ENCODE measurements at places on chromosomes 16 and 17. TPM values are rescaled to one million over a fixed set of nuclear protein-coding genes. Genes with fewer than 3 reads are reported as not detected.
A peak's percentile ranks its signal among the peaks of the same experiment; 100 is the strongest.

CSH2 gene
- total RNA-seq: not detected

GRCh38 chr16:20897922-20898321, 2.2 kb downstream of the DCUN1D3 start:
- H3K27me3 ChIP-seq: no peaks in the 10 kb centered on the region
- H3K4me1 ChIP-seq: peaks cover 27% of the 10 kb centered on the region
- peaks cover 51% of the 10 kb centered on the region for H3K36me3 ChIP-seq
- peak overlapping the region; percentile 70 for H3K4me3 ChIP-seq

DNA sequence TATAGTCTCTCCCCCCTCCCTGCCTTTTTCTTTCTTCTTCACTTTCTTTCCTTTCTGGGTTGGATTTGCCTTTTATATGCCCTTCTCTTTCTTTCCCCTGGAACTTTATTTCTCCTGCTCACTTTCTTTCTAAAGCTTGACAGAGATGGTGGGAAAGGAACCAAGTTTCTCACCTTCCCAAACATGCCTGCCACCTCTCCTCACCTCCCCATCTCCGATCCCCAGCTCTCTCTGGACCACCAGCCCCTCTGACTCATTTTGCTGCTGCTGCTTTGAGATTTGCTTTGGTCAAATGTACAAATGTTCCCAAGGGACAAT, 6.7 kb upstream of the LHX1 start:
- H3K36me3 ChIP-seq: no peaks in the 10 kb centered on the region
- peaks cover 54% of the 10 kb centered on the region for H3K4me1 ChIP-seq
- DNase-seq: no peak

DNA sequence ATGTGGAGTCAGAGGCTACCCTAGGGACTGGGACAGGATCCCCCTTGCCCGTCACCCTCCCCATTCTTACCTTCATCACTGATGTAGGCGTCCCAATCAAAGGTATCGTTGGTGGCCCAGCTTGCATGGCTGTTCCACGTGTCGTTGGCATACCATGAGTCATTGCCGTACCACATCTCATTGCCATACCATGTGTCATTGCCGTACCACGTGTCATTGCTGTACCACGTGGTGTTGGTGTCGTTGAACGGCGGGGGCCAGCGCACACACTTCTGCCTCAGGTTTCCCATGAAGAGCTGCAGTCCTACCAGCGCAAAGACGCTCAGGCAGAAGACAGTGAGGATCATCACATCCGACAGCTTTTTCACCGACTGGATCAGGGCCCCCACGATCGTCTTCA, 4.8 kb downstream of the SCN4A start:
- no peak overlapping the region for H3K4me3 ChIP-seq
- no peak for DNase-seq
- H3K4me1 ChIP-seq: peaks cover 6% of the 10 kb centered on the region
- no peaks in the 10 kb centered on the region for H3K36me3 ChIP-seq

GRCh38 chr17:32927201-32927723, 691 bp upstream of the TMEM98 start:
- DNase-seq: no peak
- H3K4me1 ChIP-seq: peaks cover 6% of the 10 kb centered on the region
- H3K4me3 ChIP-seq: peak overlapping the region; percentile 75
- no peaks in the 10 kb centered on the region for H3K36me3 ChIP-seq
- H3K27me3 ChIP-seq: peaks cover 10% of the 10 kb centered on the region

- H3K27me3 ChIP-seq: no peaks in the 10 kb centered on the region
- H3K4me1 ChIP-seq: no peaks in the 10 kb centered on the region
- H3K27ac ChIP-seq: no peak overlapping the region
- no peak for DNase-seq
- H3K36me3 ChIP-seq: no peaks in the 10 kb centered on the region
Observed at GRCh38 chr17:20122254-20122879, 113.2 kb downstream of the SPECC1 start.

- H3K4me1 ChIP-seq: no peaks in the 10 kb centered on the region
- H3K36me3 ChIP-seq: no peaks in the 10 kb centered on the region
- DNase-seq: no peak
- no peak overlapping the region for H3K4me3 ChIP-seq
Observed at GRCh38 chr16:68346892-68347480, 36.2 kb downstream of the PRMT7 start.

GRCh38 chr17:28861393-28862203, 6.8 kb downstream of the ERAL1 start:
- H3K36me3 ChIP-seq: peaks cover 48% of the 10 kb centered on the region
- DNase-seq: no peak
- peaks cover 9% of the 10 kb centered on the region for H3K4me1 ChIP-seq
- H3K27ac ChIP-seq: no peak overlapping the region
- no peaks in the 10 kb centered on the region for H3K27me3 ChIP-seq
- no peak overlapping the region for H3K4me3 ChIP-seq

DNA sequence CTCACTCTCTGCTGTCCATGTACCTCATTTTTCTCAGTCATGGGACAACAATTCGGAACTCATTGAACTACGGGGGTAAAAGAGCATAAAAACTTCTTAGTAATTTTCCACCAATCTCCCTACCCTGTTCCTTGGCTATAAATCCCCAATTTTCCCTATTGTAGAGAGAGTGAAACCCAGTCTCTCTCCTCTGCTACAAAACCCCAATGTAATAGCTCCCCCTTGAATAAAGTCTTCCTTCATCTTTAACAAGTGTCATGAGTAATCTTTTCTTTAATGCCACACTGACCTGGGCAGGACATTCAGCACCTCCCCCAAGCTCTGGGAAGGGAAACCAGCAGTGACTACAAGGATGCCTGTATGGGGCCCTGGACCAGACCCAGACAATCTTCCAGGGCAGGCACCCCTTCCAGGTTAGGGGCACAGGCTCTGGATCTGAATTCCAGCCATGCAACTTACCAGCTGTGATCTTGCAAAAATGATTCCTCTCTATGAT, 10.2 kb upstream of the EIF1 start:
- no peak for DNase-seq
- no peaks in the 10 kb centered on the region for H3K27me3 ChIP-seq
- peaks cover 63% of the 10 kb centered on the region for H3K4me1 ChIP-seq
- peak overlapping the region; percentile 70 for H3K4me3 ChIP-seq
- no peaks in the 10 kb centered on the region for H3K36me3 ChIP-seq

- no peaks in the 10 kb centered on the region for H3K4me1 ChIP-seq
- H3K4me3 ChIP-seq: no peak within 1 kb of the TSS
- H3K36me3 ChIP-seq: no peaks in the 10 kb centered on the region
- no peaks in the 10 kb centered on the region for H3K27me3 ChIP-seq
Observed at GRCh38 chr17:29246628-29247027, at the start of gene CRYBA1. CRYBA1 (plus strand) TSS chr17:29246859; CDS start chr17:29246864, 5 bp downstream.

GRCh38 chr17:77318021-77318420, 177.3 kb downstream of the SEC14L1 start:
- peak; percentile 57 for DNase-seq
- no peak overlapping the region for H3K4me3 ChIP-seq
- no peaks in the 10 kb centered on the region for H3K36me3 ChIP-seq

DNA sequence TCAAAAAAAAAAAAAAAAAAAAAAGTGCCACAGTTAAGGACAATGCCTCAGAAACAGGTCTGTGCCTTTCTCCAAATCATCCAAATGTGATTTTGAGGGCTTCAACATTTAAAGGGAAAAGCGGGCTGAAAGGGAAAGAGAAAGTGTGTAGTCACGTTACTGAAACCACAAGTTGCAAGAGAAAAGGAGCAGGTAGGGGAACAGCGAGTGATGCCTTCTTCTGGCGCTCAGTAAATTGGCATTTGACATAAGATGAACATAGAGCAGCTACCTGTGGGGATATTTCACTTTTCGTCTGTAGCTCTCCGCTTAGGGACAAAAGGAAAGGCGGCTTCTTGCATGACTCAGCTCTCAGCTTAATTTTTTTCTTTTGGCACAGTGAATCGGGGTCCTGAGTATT, 11.1 kb downstream of the CMTM2 start:
- H3K4me1 ChIP-seq: peaks cover 51% of the 10 kb centered on the region
- peak overlapping the region; percentile 40 for H3K4me3 ChIP-seq
- no peak overlapping the region for H3K27ac ChIP-seq
- no peak for DNase-seq
- no peaks in the 10 kb centered on the region for H3K27me3 ChIP-seq

DNA sequence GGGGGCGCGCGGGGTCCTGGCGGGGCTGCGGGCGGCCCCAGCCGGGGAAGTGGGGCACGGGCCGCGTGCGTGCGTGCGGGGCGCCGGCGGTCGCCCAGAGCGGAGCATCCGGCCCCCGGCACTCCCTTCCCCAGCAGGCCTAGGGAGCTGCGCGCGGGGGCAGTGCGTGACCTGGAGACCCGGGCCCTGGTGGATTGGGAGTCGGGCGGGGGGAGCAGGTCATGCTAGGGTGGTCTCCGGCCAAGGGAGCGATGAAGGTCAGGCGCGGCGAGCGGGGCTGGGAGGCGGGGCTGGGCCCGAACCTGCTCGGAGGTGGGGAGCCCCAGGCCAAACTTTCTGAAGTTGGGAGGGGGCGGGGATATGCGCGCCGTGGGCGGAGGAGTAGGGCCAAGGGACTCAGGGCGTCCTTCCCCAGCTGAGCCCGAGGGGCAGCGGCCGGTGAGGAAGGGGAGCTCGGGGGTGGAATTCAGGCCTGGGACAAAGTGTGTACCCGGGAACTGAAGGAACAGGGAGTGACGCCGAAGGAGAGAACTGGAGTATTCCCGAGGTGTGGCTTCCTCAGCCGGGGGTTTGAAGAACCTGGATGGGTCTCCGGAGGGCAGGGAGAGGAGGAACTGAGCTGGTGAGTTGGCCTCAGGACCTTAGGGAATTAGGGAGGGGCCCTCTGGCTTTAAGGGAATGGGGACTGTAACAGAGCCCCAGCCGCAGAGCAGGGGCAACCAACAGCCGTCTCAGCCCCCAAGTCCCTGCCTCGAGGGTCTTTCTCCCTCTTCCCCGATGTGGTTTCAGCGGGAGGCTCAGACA, 589 bp downstream of the XYLT2 start:
- H3K27me3 ChIP-seq: no peaks in the 10 kb centered on the region
- H3K4me3 ChIP-seq: peak overlapping the region; percentile 80
- peak overlapping the region; percentile 63 for H3K27ac ChIP-seq
- DNase-seq: no peak
- H3K4me1 ChIP-seq: peaks cover 41% of the 10 kb centered on the region
- no peaks in the 10 kb centered on the region for H3K36me3 ChIP-seq

RAB37 gene
- 24.9 TPM for total RNA-seq

DNA sequence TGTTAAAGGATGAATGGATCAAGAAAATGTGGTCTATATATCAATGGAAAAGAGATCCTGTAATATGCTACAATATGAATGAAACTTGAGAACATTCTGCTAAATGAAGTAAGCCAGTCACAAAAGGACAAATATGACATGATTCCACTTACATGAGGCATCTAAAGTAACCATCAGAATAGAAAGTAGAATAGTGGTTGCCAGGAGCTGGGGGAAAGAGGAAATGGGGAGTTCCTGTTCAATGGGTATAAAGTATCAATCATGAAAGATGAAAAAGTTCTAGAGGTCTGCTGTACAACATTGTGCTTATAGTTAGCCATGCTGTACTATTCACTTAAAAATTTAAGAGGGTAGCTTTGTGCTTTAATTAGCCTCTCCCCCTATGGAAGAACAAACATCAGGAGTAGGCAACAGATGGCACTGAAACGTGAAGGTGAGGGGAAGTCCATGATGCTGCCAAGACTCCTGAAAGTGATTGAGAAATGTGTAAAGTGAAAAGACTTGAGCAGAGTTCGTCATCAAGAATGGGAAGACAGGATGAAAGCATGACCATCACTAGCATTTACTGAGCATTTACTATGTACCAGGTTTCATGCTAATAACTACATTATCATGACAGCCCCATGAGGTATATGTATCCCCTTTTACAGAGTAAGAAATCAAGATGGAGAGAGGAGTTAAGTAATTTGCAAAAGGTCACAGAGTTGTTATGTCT, 167.2 kb downstream of the CYB561 start:
- H3K4me1 ChIP-seq: no peaks in the 10 kb centered on the region
- no peaks in the 10 kb centered on the region for H3K36me3 ChIP-seq
- H3K4me3 ChIP-seq: no peak overlapping the region
- no peak for DNase-seq
- H3K27ac ChIP-seq: no peak overlapping the region

DNA sequence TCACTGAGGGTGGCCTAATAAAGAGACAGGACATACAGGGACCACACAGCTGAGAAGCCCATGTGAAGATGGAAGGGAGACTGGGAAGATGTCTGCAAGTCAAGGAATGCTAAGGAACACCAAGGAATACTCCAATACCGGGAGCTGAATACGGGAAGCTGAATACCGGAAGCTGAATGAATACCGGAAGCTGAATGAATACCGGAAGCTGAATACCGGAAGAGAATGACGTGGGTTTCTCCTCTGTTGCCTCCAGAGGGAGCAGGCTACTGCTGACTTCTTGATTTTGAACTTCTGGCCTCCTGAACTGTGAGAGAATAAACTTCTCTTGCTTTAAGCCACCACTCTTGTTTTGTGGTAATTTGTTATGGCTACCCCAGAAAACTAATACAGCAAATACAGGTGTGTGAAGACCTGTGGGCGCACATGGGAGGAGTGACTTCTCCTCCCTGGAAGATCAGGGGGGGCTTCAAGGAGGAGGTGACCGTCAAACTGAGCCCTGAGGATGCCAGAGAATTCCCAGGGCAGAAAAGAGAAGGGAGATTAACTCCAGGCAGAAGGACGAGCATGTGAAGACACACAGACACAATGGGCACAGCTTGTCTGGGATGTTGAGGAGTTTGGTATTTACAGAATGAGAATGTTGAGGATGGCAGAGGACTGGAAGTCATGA, 259.9 kb downstream of the IRF8 start:
- peaks cover 47% of the 10 kb centered on the region for H3K27me3 ChIP-seq
- H3K36me3 ChIP-seq: no peaks in the 10 kb centered on the region
- H3K27ac ChIP-seq: no peak overlapping the region
- H3K4me1 ChIP-seq: no peaks in the 10 kb centered on the region

- no peaks in the 10 kb centered on the region for H3K27me3 ChIP-seq
- no peak for DNase-seq
- H3K4me3 ChIP-seq: no peak overlapping the region
- H3K36me3 ChIP-seq: no peaks in the 10 kb centered on the region
- H3K27ac ChIP-seq: no peak overlapping the region
Observed at GRCh38 chr17:62800585-62800984, 7.5 kb downstream of the MARCHF10 start.

SYNGR3 gene
- 3.3 TPM for total RNA-seq

GRCh38 chr17:194828-195602, 13.6 kb upstream of the DOC2B start:
- peaks cover 15% of the 10 kb centered on the region for H3K27me3 ChIP-seq
- H3K27ac ChIP-seq: no peak overlapping the region
- no peak overlapping the region for H3K4me3 ChIP-seq
- no peaks in the 10 kb centered on the region for H3K36me3 ChIP-seq
- DNase-seq: peak; percentile 14

KRTAP4-12 gene
- not detected for total RNA-seq

NPB gene
- 2.9 TPM for total RNA-seq

HSD11B2 gene
- 18.3 TPM for total RNA-seq

DNA sequence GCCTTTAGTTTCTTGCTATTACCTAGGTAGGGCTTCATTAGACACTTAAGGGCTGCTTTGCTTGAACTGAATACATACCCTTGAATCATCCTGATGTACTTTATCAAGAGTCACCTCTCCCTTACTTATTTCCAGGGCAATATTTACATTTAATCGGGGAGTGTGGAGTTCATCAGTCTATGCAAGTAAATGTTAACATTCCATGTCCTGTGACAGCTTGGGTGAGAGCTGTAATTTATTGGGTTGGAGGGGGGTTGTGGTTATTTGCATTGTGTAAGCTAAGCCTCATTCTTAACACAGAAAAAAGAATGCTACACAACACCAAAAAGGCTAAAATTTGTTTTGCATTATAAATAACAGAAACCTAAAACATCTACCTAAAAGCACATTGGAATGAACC, 16.7 kb downstream of the KCNJ16 start:
- H3K27me3 ChIP-seq: no peaks in the 10 kb centered on the region
- no peak overlapping the region for H3K27ac ChIP-seq
- H3K36me3 ChIP-seq: no peaks in the 10 kb centered on the region
- DNase-seq: no peak

- H3K36me3 ChIP-seq: peaks cover 30% of the 10 kb centered on the region
- no peak overlapping the region for H3K27ac ChIP-seq
- no peak for DNase-seq
- peaks cover 60% of the 10 kb centered on the region for H3K4me1 ChIP-seq
- H3K27me3 ChIP-seq: no peaks in the 10 kb centered on the region
Observed at GRCh38 chr16:71796501-71797097, 12.0 kb downstream of the AP1G1 start.
